ENCODE measurements at places on chromosomes 5 and 9. TPM values are rescaled to one million over a fixed set of nuclear protein-coding genes. Genes with fewer than 3 reads are reported as not detected.

DNA sequence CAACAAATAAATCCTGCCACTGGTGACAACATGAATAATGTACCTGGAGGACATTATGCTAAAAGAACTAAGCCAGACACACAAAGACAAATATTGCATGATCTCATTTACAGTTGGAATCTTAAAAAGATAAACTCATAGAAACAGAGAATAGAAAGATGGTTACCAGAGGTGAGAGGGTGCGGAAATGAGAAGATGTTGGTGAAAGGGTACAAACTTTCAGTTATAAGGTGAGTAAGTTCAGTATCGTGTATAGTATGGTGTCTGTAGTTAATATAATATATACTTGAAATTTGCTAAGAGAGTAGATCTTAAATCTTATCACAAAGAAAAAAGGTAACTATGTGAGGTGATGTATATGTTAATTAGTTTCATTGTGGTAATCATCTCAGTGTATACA is 63.3 kb downstream of the PRRC1 start:
- H3K36me3 ChIP-seq: no peaks in the 10 kb centered on the region
- no peak for DNase-seq
- no peak overlapping the region for H3K4me3 ChIP-seq
- H3K27me3 ChIP-seq: no peaks in the 10 kb centered on the region

GRCh38 chr5:132776938-132777208 is 166 bp downstream of the SEPTIN8 start:
- H3K4me1 ChIP-seq: peaks cover 14% of the 10 kb centered on the region
- no peaks in the 10 kb centered on the region for H3K36me3 ChIP-seq
- H3K27me3 ChIP-seq: no peaks in the 10 kb centered on the region
- H3K4me3 ChIP-seq: peak overlapping the region; percentile 71
- no peak for DNase-seq

DNA sequence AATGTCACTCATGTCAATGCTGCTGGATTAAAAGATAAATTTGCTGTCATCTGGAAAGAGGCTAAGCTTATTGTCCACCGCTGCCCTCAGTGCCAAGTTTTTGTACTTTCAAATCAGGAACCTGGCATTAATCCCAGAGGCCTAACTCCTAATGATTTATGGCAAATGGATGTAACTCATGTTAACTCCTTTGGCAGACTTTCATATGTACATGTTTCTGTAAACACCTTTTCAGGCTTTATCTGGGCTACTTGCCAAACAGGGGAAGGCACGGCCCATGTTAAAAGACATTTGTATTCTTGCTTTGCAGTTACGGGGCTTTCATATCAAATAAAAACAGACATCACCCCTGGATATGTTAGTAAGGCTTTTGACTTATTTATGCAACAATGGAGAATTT is 608.0 kb upstream of the ACO1 start:
- H3K27me3 ChIP-seq: no peaks in the 10 kb centered on the region
- H3K4me1 ChIP-seq: no peaks in the 10 kb centered on the region
- DNase-seq: no peak
- H3K27ac ChIP-seq: no peak overlapping the region
- no peak overlapping the region for H3K4me3 ChIP-seq

GRCh38 chr5:44511596-44511995 is 122.4 kb upstream of the FGF10 start:
- H3K4me3 ChIP-seq: no peak overlapping the region
- H3K27ac ChIP-seq: no peak overlapping the region
- H3K4me1 ChIP-seq: no peaks in the 10 kb centered on the region
- DNase-seq: no peak

DNA sequence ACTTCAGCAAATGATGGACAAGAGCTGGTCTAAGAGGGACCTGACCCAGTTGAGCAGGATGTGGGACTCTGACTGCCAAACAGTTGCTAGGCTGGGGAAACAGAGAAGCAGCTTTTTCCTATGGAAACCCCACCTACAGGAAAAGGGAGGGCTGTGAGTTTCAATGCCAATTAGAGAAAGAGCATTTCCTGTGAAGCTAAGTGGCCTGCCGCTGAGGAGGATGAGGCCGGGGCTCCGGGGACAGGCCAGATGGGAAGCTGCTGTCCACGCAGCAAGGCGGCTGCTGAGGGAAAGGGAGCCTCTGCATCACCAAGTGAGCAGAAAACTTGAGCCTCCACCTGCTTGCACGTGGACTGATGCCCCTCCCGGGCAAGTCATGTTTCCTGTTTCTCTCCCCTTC is at the start of gene PCDH12:
PCDH12 (minus strand) TSS at position 90 of the 400 bp plus-strand sequence. CDS start 351 bp downstream, outside the sequence.
- H3K36me3 ChIP-seq: no peaks in the 10 kb centered on the region
- peaks cover 58% of the 10 kb centered on the region for H3K4me1 ChIP-seq
- peak within 1 kb of the TSS; percentile 15 for H3K4me3 ChIP-seq
- H3K27ac ChIP-seq: peak within 1 kb of the TSS; percentile 69
- no peaks in the 10 kb centered on the region for H3K27me3 ChIP-seq

GRCh38 chr5:140346348-140347221 is at the start of gene HBEGF:
HBEGF (minus strand) TSS chr5:140346603; CDS start chr5:140346328, 275 bp downstream.
- peak; percentile 76 for DNase-seq
- no peaks in the 10 kb centered on the region for H3K27me3 ChIP-seq
- H3K36me3 ChIP-seq: peaks cover 8% of the 10 kb centered on the region
- H3K27ac ChIP-seq: peak within 1 kb of the TSS; percentile 70
- H3K4me1 ChIP-seq: peaks cover 55% of the 10 kb centered on the region

GRCh38 chr5:978054-978453 is 30.5 kb upstream of the NKD2 start:
- no peak overlapping the region for H3K27ac ChIP-seq
- no peak overlapping the region for H3K4me3 ChIP-seq
- no peak for DNase-seq
- no peaks in the 10 kb centered on the region for H3K36me3 ChIP-seq

- H3K4me1 ChIP-seq: no peaks in the 10 kb centered on the region
- no peaks in the 10 kb centered on the region for H3K36me3 ChIP-seq
- DNase-seq: no peak
Measured at GRCh38 chr9:2236850-2237249, 221.7 kb downstream of the SMARCA2 start.

GRCh38 chr9:128282500-128282899 is 6.4 kb downstream of the SWI5 start:
- no peak overlapping the region for H3K27ac ChIP-seq
- H3K4me1 ChIP-seq: peaks cover 12% of the 10 kb centered on the region
- no peak overlapping the region for H3K4me3 ChIP-seq
- peaks cover 16% of the 10 kb centered on the region for H3K36me3 ChIP-seq
- no peak for DNase-seq

GRCh38 chr5:169223595-169223953 is 77.4 kb downstream of the SLIT3 start:
- H3K36me3 ChIP-seq: no peaks in the 10 kb centered on the region
- H3K27me3 ChIP-seq: no peaks in the 10 kb centered on the region
- no peaks in the 10 kb centered on the region for H3K4me1 ChIP-seq
- H3K4me3 ChIP-seq: no peak overlapping the region
- H3K27ac ChIP-seq: no peak overlapping the region
- no peak for DNase-seq

DNA sequence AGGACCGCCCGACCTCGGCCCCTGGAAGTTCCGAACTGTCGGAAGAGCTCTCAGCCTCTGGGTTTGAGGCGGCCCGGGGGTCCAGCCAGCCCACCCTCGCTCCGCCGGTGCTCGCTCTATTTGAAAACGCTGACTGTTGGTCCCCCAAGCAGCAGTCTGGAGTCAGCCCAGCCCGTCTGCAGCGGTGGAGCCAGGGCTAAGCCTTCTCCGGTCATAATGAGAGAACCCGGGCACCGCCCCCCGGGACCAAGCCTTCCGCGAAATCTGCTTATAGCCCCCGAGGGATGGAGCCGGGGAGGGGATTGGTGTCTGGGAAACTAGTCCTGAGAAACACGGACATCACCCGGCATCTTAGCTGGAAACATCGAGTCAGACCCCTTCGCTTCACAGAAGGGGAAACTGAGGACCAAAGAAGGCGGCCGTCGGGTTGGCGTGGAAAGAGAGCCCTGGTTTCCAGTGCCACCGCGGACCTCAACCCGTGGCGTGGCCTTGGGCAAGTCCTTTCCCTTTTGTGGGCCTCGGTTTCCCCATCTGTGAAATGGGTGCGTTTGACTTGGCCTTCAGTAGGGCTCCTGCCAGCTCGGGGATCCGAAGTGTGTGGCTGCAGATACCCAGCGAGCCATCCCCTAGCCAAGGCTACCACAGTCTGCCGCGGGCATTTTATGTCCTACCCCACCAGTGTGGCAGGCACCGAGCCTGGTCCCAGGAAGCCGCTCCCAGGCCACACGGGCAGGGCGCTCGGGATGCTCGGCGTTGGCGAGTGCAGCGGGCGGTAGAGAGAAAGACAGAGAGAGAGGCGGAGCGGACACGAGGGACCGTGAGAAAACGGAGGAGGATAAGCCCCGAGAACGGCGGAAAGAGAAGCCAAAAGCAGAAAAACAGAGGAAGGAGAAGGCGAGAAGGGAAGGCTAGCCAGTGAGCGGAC is 857 bp downstream of the ADAM19 start:
- H3K36me3 ChIP-seq: no peaks in the 10 kb centered on the region
- peak overlapping the region; percentile 59 for H3K4me3 ChIP-seq
- H3K4me1 ChIP-seq: peaks cover 6% of the 10 kb centered on the region
- DNase-seq: peak; percentile 39
- no peaks in the 10 kb centered on the region for H3K27me3 ChIP-seq
- H3K27ac ChIP-seq: peak overlapping the region; percentile 82

DNA sequence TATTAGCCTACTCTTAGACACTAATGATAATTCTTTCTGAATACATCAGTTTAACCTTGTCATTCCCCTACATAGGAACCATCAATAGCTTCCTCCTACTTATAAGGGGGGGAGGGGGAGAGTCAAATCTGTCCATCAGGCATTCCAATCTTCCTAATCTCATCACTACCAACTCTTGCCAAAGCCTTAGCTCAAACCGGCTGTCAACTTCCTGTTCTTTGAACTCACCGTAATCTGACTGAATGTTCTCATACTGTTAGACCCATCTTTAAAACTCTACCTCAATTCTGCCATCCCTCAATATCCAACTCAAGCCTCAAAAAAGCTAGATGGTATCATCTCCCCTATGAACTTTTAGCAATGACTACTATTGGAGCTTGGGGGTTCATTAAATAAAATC is 41.9 kb upstream of the RNF38 start:
- H3K27me3 ChIP-seq: no peaks in the 10 kb centered on the region
- peaks cover 2% of the 10 kb centered on the region for H3K4me1 ChIP-seq
- H3K36me3 ChIP-seq: no peaks in the 10 kb centered on the region

COL15A1 gene
- 42.7 TPM for total RNA-seq

NMUR2 gene
- 0.81 TPM for total RNA-seq

GRCh38 chr5:1833264-1834021 is 32.2 kb downstream of the NDUFS6 start:
- no peak overlapping the region for H3K4me3 ChIP-seq
- H3K27ac ChIP-seq: no peak overlapping the region
- DNase-seq: no peak
- no peaks in the 10 kb centered on the region for H3K36me3 ChIP-seq
- peaks cover 74% of the 10 kb centered on the region for H3K27me3 ChIP-seq
- H3K4me1 ChIP-seq: no peaks in the 10 kb centered on the region

- no peak overlapping the region for H3K4me3 ChIP-seq
- H3K27ac ChIP-seq: no peak overlapping the region
- no peak for DNase-seq
- H3K4me1 ChIP-seq: peaks cover 20% of the 10 kb centered on the region
- no peaks in the 10 kb centered on the region for H3K27me3 ChIP-seq
Measured at GRCh38 chr5:89399548-89399947, 516.6 kb upstream of the MEF2C start.

GRCh38 chr9:133787754-133788025 is 49.5 kb upstream of the SARDH start:
- no peak overlapping the region for H3K4me3 ChIP-seq
- H3K27me3 ChIP-seq: no peaks in the 10 kb centered on the region
- peaks cover 18% of the 10 kb centered on the region for H3K36me3 ChIP-seq
- H3K4me1 ChIP-seq: peaks cover 46% of the 10 kb centered on the region

GRCh38 chr5:60929024-60929423 is 15.8 kb downstream of the ERCC8 start:
- no peak for DNase-seq
- H3K27me3 ChIP-seq: no peaks in the 10 kb centered on the region
- H3K27ac ChIP-seq: no peak overlapping the region

DNA sequence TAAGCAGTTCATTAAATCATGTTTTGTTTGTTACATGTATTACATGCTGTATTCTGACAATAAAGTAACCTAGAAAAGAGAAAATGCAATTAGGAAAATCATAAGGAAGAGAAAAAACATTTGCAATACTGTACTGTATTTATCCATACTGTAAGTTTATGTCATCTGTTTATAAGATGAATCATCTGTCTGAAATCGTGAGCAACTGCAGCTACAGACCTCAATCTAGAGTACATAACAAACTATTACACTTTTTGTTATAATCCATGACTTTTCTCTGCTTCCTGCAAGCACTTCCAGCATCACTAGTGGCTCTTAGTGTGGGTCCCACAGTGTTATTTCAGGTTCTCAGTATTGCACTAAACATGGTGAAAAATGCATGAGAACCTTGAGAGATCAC is 144.4 kb upstream of the NR4A3 start:
- no peaks in the 10 kb centered on the region for H3K36me3 ChIP-seq
- no peak overlapping the region for H3K27ac ChIP-seq
- no peak for DNase-seq
- no peaks in the 10 kb centered on the region for H3K27me3 ChIP-seq

GRCh38 chr9:129839324-129840023 is 4.2 kb downstream of the USP20 start:
- no peak for DNase-seq
- no peak overlapping the region for H3K4me3 ChIP-seq
- H3K4me1 ChIP-seq: peaks cover under 1% of the 10 kb centered on the region
- H3K27me3 ChIP-seq: no peaks in the 10 kb centered on the region
- no peaks in the 10 kb centered on the region for H3K36me3 ChIP-seq

GRCh38 chr5:151646334-151646733 is 40.4 kb downstream of the SPARC start:
- DNase-seq: no peak
- H3K27ac ChIP-seq: no peak overlapping the region
- no peaks in the 10 kb centered on the region for H3K27me3 ChIP-seq
- no peaks in the 10 kb centered on the region for H3K36me3 ChIP-seq

CPLANE1 gene
- 20.1 TPM for total RNA-seq

DNA sequence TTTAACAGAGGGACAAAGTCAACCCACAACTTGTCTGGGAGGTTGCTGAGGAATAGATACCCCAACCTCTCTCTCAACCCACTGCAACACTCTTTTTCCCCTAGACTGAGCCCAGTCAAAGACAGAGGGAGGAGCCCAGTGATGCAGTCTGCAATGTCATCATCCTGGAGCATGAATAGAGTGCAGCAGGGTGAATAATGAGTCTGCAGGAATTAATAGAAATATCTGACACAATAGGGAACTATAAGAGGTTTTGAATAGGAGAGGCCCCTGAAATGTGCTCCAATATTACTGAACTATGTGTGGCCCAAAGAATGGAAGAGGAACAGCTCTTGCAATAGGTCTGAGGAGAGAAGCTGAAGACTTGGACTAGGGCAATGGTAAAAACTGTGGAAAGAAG is 59.1 kb downstream of the PDCD1LG2 start:
- H3K4me1 ChIP-seq: no peaks in the 10 kb centered on the region
- H3K27me3 ChIP-seq: no peaks in the 10 kb centered on the region
- H3K27ac ChIP-seq: no peak overlapping the region
- no peak for DNase-seq

- H3K27me3 ChIP-seq: no peaks in the 10 kb centered on the region
- no peak overlapping the region for H3K27ac ChIP-seq
- no peaks in the 10 kb centered on the region for H3K4me1 ChIP-seq
- DNase-seq: no peak
- no peak overlapping the region for H3K4me3 ChIP-seq
Measured at GRCh38 chr5:42791151-42791550, 20.5 kb downstream of the SELENOP start.

LCN12 gene
- 2.1 TPM for total RNA-seq

Data from left lung (tissue), 14 donors.